PC-9 (cell line): ENCODE measurements at places on chromosomes 2 and 18. TPM values are rescaled to one million over a fixed set of nuclear protein-coding genes. Genes with fewer than 3 reads are reported as not detected.

RUFY4 gene
- not detected in 2 replicates for total RNA-seq

SLC40A1 gene
- total RNA-seq, result 8.0 and 8.2 TPM in 2 replicates

ZNF385B gene
- 2.8 and 4.1 TPM in 2 replicates for total RNA-seq

RESP18 gene
- not detected in 2 replicates for total RNA-seq

FBXO36 gene
- 3.6 and 3.9 TPM in 2 replicates for total RNA-seq
